ENCODE measurements at places on chromosomes 6 and 20. TPM values are rescaled to one million over a fixed set of nuclear protein-coding genes. Genes with fewer than 3 reads are reported as not detected.
A peak's percentile ranks its signal among the peaks of the same experiment; 100 is the strongest.

Gene CLPSL1
- total RNA-seq: not detected

Gene APOBEC2
- total RNA-seq: not detected

Gene DACT2
- total RNA-seq: not detected

Gene DBNDD2
- 7.7 TPM for total RNA-seq

Gene SRMS
- 0.63 TPM for total RNA-seq

Gene PTPRT
- not detected for total RNA-seq

Gene CDSN
- 0.55 TPM for total RNA-seq

Gene ZBTB46
- 7.3 TPM for total RNA-seq

Gene PAK5
- total RNA-seq: not detected

Gene SUN5
- not detected for total RNA-seq

Gene ANKRD66
- not detected for total RNA-seq

Gene BCAS1
- total RNA-seq: 0.35 TPM

Gene PPP1R3G
- total RNA-seq: 3.2 TPM

Gene METTL24
- total RNA-seq: not detected

Gene HLA-DRB1
- total RNA-seq: not detected

Gene DDX27
- total RNA-seq: 80.8 TPM

Gene RWDD1
- 18.4 TPM for total RNA-seq

Gene CCN6
- not detected for total RNA-seq

Gene BPIFB1
- not detected for total RNA-seq

Gene NFATC2
- 12.4 TPM for total RNA-seq

Gene BNIP5
- not detected for total RNA-seq

DNA sequence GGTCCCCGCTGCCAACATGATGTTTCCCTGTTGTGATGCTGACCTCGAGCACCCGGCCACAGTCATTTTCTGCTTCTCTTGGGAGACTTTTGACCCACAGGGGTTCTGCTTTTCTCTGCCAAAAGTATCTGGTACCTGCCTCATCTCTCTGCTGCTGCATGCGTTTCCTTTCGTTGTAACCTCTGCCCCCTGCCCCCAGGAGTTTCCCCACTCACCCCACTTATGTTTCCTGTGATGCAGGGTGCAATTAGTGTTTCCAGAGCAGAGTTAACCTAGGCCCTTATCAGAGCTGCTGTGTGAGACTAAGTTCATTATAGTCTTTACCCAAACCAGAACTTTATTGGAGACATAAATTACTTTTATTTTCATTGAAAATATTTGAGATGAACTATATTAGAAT, 65.2 kb upstream of the EDN3 start:
- H3K4me3 ChIP-seq: no peak overlapping the region
- H3K36me3 ChIP-seq: no peaks in the 10 kb centered on the region
- no peak overlapping the region for H3K27ac ChIP-seq
- H3K4me1 ChIP-seq: no peaks in the 10 kb centered on the region

GRCh38 chr6:147075381-147075780, 128.8 kb upstream of the STXBP5 start:
- H3K27ac ChIP-seq: no peak overlapping the region
- no peaks in the 10 kb centered on the region for H3K27me3 ChIP-seq
- peaks cover 4% of the 10 kb centered on the region for H3K4me1 ChIP-seq
- DNase-seq: no peak
- H3K36me3 ChIP-seq: no peaks in the 10 kb centered on the region

DNA sequence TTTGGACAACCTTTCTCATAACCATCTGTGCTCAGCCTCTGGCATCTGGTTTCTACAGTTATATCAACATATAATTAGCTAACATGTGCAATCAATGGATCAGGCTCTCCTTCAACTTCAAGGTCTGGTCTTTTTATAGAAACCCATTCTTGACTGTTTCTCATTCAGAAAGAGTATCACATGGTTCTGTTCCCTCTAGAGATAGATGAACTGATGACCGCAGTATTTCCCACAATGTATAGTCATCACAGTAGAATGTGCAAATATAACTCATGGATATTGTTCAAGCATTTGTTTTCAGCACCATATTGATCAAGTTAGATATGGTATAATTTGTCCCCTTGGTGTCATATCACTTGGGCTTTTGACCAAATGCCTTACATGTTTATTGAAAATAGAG, 656.2 kb downstream of the FRK start:
- no peaks in the 10 kb centered on the region for H3K27me3 ChIP-seq
- no peak overlapping the region for H3K27ac ChIP-seq
- no peaks in the 10 kb centered on the region for H3K36me3 ChIP-seq
- H3K4me3 ChIP-seq: no peak overlapping the region
- no peaks in the 10 kb centered on the region for H3K4me1 ChIP-seq

DNA sequence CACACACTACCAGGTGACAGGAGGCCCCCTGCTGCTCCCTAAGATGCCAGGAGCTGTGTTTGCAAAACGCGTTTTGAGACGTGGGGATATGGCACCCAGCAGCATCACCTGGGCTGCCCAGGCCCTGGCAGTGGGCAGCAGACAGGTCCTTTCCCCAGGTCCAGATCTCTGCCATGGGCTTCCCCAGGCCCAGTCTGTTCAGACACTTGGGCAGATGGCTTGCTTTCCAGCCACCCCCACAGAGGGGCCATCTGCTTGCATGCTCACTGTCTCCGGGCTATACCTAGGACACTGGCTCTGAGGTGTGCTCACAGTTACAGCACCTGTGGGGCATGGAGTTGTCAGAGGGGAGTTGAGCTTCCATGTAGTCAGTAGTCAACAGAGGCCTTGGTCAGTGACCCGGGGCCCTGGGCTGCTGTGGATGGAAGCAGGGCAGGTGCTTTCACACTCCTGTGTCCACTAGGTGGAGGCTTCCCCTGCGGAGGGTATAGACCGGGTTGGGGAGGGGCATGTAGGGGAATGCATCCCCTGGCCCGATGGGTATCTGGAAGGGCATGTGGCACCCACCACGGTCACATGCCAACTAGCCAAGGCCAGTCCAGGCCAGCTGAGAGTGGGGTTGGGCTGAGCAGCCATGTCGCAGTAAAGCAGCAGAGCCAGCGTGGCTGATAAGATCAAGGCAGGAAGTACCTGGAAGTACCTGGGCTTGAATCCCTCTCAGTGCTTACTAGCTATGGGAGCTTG, 185.4 kb upstream of the SLC24A3 start:
- DNase-seq: no peak
- peaks cover 43% of the 10 kb centered on the region for H3K27me3 ChIP-seq
- H3K4me3 ChIP-seq: no peak overlapping the region

GRCh38 chr6:170174771-170175643, 115.9 kb downstream of the DLL1 start:
- H3K27me3 ChIP-seq: peaks cover 6% of the 10 kb centered on the region
- DNase-seq: no peak
- H3K4me3 ChIP-seq: no peak overlapping the region
- no peak overlapping the region for H3K27ac ChIP-seq

GRCh38 chr6:112044856-112045255, 9.0 kb upstream of the CCN6 start:
- DNase-seq: no peak
- H3K4me3 ChIP-seq: no peak overlapping the region
- no peaks in the 10 kb centered on the region for H3K36me3 ChIP-seq
- H3K27ac ChIP-seq: no peak overlapping the region
- H3K4me1 ChIP-seq: peaks cover 14% of the 10 kb centered on the region

DNA sequence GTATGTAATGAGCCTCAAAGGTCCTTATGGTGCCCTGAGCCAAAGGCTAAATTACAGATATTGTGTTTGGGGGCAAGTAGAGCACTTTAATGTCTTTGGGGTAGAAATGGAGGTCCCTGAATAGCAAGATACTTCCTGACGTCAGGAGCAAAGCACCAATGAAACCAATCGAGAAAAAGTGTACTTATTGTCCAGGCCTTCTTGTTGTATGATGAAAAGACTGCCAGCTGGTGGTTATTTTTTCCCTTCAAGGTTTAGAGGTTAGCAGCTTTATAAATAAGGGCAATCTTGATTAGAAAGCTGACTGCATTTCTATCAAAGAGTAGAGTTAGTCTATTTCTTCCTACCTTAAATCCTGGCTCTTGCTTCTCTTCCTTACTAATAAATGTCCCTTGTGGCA, 76.1 kb upstream of the HSF2 start:
- 0 out of 2 replicates have a peak, but pooled peaks cover 5% of the 10 kb centered on the region for H3K27me3 ChIP-seq
- H3K4me3 ChIP-seq: peak overlapping the region; percentile 52
- H3K4me1 ChIP-seq: no peaks in the 10 kb centered on the region
- no peak overlapping the region for H3K27ac ChIP-seq
- H3K36me3 ChIP-seq: no peaks in the 10 kb centered on the region
- DNase-seq: no peak

- no peak overlapping the region for H3K4me3 ChIP-seq
- H3K36me3 ChIP-seq: no peaks in the 10 kb centered on the region
- H3K27me3 ChIP-seq: peaks cover 12% of the 10 kb centered on the region
- H3K4me1 ChIP-seq: no peaks in the 10 kb centered on the region
Measured at GRCh38 chr6:168825226-168826077, 384.5 kb downstream of the SMOC2 start.

GRCh38 chr6:32087574-32088486, 21.3 kb downstream of the TNXB start:
- H3K27me3 ChIP-seq: no peaks in the 10 kb centered on the region
- peaks cover 31% of the 10 kb centered on the region for H3K4me1 ChIP-seq
- H3K27ac ChIP-seq: no peak overlapping the region
- no peaks in the 10 kb centered on the region for H3K36me3 ChIP-seq
- DNase-seq: peak; percentile 88

DNA sequence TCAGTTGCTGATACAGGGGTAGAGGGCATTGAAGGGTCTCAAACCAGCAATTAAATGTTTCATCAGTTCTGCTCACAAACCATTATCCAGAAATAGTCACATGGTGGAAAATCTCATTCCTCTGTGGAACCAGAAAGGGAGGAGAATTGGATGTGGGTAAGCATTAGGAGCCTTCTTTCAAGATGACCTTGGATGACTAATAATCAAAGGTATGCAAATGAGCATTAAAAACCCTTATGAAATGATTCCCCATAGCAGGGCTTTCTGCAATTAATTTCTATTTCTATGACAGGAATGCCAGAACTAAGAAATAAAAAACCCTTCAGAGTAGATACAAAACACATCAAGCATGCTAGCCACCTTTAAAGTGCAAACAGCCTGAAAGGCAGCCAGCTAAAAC, 37.4 kb upstream of the HCRTR2 start:
- peaks cover 5% of the 10 kb centered on the region for H3K4me1 ChIP-seq
- H3K4me3 ChIP-seq: no peak overlapping the region
- H3K36me3 ChIP-seq: no peaks in the 10 kb centered on the region
- no peaks in the 10 kb centered on the region for H3K27me3 ChIP-seq
- no peak overlapping the region for H3K27ac ChIP-seq

DNA sequence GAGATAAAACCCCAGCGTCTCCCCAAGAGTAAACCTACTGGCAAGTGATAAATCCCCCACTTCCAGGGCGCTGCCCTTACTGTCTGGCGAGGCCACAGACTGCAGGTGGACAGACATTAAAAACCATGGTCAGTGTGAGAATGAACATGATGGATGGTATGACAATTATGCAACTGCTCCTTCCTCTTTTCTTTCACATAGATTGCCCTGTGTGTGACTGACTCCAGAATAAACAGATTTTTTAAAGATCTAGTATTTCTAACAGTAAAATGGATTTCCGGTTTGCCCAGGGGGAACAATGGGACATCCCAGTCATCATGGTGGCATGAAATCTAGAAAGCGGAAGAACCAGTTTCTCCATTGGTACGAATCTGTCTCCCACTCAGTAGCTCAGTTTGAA, 153.7 kb downstream of the FOXC1 start:
- H3K4me3 ChIP-seq: no peak overlapping the region
- H3K36me3 ChIP-seq: no peaks in the 10 kb centered on the region
- no peaks in the 10 kb centered on the region for H3K27me3 ChIP-seq
- H3K27ac ChIP-seq: peak overlapping the region; percentile 65
- peak; percentile 84 for DNase-seq

DNA sequence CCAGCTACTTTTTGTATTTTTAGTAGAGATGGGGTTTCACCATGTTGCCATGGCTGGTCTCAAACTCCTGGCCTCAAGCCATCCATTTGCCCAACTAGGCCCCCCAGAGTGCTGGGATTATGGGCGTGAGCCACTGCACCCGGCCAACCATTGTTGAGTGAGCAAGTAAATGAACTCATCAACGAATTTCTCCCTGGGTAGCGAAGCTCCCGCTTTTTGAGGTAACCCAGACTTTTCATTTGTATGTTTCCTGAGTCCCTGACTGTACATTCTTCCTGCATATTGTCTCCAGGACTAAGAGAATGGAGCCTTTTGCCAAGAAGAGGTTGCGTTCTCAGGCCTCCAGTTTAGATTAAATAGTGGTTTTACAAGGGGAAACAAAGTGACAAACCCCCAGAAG, 36.4 kb downstream of the RIPOR3 start:
- H3K4me1 ChIP-seq: peaks cover 17% of the 10 kb centered on the region
- DNase-seq: no peak
- no peaks in the 10 kb centered on the region for H3K27me3 ChIP-seq
- H3K36me3 ChIP-seq: no peaks in the 10 kb centered on the region

DNA sequence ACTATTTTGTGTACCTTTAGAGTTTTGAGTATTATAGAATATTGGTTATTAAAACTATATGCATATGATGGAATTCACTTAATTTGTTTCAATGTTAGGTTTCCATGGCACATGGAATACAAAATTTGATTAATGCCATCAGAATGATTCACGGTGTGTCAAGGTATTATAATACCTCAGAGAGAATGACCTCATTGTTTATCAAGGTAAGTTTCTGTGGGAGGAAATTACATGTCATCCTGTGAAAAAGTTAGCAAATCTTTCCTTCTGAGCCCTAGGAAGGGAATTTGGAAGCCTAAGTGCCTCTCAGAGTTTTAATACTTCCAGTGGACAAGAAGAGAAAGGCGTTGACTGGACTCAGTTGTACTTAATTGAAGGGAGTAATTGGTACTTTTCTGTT, 40.8 kb downstream of the DNAH8 start:
- H3K36me3 ChIP-seq: no peaks in the 10 kb centered on the region
- peaks cover 26% of the 10 kb centered on the region for H3K4me1 ChIP-seq
- DNase-seq: peak; percentile 92

DNA sequence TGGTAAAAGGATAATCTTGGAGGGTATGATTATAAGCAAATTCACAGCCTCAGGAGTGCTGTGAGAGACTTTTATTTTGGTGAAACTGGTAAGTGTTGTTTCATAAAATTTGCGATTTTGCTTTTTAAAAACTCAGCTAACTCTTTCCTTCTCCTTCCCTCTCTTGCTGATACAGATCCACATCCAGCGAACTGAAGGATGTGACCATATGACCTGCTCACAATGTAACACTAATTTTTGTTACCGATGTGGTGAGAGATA, 77.2 kb upstream of the TPD52L1 start:
- DNase-seq: no peak
- H3K27ac ChIP-seq: no peak overlapping the region
- no peaks in the 10 kb centered on the region for H3K4me1 ChIP-seq
- H3K27me3 ChIP-seq: no peaks in the 10 kb centered on the region
- no peaks in the 10 kb centered on the region for H3K36me3 ChIP-seq

- H3K27me3 ChIP-seq: peaks cover 68% of the 10 kb centered on the region
- H3K36me3 ChIP-seq: no peaks in the 10 kb centered on the region
- no peak for DNase-seq
- no peaks in the 10 kb centered on the region for H3K4me1 ChIP-seq
- H3K4me3 ChIP-seq: no peak overlapping the region
- H3K27ac ChIP-seq: no peak overlapping the region
Measured at GRCh38 chr20:61768571-61769285, 297.0 kb downstream of the TAF4 start.

GRCh38 chr6:108115598-108116058, 41.1 kb upstream of the OSTM1 start:
- peak overlapping the region; percentile 65 for H3K4me3 ChIP-seq
- DNase-seq: peak; percentile 65
- H3K27me3 ChIP-seq: no peaks in the 10 kb centered on the region

All from PC-3 (cell line).